ENCODE measurements at places on chromosomes 16 and 17.

DNA sequence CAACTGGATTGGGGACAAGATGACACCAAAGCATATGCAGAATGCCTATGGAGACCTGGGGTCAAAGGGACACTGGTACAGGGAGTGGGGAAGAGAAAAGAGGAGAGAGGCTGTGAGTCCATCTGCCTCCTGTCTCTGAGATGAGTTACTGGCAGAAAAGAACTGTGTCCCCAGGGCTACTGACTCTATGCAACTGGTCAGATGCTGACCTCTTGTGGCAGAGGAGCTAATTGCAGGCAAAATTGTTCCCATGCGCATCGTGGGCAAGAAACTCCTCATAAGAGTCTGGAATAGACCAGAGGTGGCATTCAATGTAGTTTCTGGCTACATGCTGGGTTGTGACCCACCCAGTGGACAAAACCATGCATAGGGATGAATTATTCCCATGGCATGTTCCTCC is 26.1 kb upstream of the MLKL start:
- DNase-seq, result no peak

DNA sequence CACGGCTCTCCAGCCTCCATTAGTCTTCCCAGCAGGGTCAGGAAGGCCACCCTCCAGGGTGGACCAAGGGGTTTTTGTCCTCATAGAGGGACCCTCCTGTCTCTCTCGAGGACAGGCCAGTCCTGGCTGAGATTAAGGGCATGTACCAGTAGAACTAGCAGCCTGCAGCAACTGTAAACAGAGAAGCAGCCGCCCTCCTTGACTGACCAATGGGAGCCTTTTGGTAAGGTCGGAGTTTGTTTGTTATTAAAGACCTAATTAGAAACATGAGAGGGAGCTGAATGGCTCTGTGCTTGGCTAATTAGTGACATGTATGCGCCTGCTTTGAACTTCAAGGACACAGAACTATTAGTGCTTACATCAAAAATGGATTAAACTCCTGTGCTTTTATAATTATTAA is 80.0 kb downstream of the CCDC182 start:
- DNase-seq, result peak; percentile 57

DNA sequence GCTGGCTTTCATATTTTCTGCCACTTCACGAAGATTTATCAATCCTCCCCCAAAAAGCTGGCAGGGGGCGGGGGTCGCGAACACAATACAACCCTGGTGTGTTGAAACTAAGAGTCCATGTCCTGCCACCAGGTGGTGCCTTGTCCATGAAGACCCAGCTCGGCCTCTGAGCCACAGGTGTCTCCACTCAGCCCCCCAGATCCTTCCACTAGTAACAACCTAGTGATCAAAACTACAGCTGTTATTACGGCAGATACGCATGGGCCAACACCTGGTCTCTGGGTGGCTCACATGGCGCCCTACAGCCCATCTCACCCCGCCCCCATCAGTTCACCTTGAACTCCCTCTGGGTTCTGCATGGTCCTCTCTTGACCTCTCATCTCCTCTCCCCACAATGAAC is 27.7 kb downstream of the USP7 start:
- no peak for DNase-seq

GRCh38 chr16:67404740-67405226 is 11.5 kb upstream of the TPPP3 start:
- peak; percentile 86 for DNase-seq

GRCh38 chr17:32523017-32523680 is 36.4 kb downstream of the CDK5R1 start:
- DNase-seq, result no peak

GRCh38 chr17:7982173-7982572 is 20.2 kb upstream of the GUCY2D start:
- peak; percentile 54 for DNase-seq

- peak; percentile 46 for DNase-seq
Observed at GRCh38 chr16:49597796-49598195, 224.2 kb downstream of the C16orf78 start.

DNA sequence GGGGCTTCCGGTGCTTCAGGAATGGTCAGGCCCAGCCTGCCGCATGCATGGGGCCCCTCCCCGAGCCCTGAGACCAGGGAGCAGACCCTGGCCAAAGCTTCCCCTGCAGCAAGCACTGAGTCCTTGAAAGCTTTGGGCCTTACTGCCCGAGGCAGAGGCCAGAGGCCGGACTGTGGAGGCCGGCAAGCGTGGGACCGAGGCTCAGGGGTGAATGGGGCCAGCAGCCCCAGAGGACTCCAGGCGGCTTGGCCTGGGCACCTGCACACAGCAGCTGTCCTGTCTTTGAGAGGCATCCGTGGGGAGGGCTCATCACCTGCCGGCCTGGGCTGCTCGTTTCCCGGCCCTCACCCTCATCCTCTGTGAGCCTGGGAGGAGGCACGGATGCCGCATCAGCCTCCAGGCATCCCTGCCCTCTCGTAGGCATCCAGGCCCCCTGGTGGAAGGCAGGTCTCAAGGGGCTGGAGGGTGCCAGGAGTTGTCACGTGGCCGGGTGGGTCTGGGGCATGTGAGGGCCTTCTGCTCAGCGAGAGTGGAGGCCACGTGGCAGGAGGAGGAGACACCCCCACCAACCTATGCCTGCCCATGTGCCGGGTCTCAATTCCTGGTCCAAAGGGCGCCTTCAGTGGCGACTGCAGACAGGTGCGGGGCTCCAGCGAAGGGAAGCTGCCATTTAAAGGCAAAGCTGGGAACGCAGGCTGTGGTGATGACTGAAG is 31.4 kb downstream of the CACNA1H start:
- no peak for DNase-seq

DNA sequence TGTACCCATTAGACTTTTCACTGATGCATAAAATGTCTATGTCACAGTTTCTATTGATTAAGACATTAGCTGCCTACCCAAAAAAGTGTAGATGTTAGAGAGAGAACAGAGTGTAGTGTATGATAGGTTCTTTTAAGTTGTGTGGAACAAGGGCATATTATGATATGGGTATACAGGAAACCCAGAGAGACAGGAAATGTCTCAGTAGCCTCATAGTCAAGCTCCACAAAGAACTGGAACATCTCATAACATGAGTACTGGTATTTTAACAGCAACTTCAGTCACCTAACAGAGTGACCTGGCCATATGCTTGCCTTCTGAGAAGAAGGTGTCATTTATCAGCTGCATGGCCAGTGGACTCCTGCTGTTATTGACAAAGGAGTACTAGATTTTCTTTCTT is 128.1 kb downstream of the RGS9 start:
- DNase-seq, result no peak
